ENCODE measurements at places on chromosomes 11 and 22. TPM values are rescaled to one million over a fixed set of nuclear protein-coding genes. Genes with fewer than 3 reads are reported as not detected.

Gene HEPN1
- total RNA-seq = not detected

GRCh38 chr11:104098555-104098954 is 62.1 kb downstream of the DDI1 start:
- DNase-seq = no peak

GRCh38 chr11:47052576-47052975 is 116.0 kb downstream of the CSTPP1 start:
- DNase-seq = no peak

Gene MRGPRF
- not detected for total RNA-seq

Gene OR5A1
- total RNA-seq = not detected

DNA sequence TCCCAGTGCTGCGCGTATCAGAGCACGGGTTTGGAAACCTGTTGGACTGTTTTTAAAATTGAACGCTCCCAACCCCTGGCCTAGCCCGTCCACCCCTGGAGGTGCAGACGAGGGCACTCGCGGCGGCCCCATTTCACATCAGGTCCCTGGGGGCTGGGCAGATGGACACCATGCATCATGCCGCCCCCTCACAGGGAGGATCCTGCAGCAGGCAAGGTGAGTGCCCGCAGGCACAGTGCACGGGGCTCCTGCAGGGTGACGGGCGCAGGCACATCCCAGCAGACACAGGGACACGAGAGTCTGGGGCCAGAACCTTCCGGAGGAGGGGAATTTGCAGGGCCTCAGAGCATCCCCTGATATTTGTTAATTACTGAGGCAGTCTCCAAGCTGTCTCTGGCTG is 7.3 kb downstream of the ANO9 start:
- no peak for DNase-seq

Gene ZNHIT2
- 6.0 TPM for total RNA-seq

GRCh38 chr22:40733919-40734318 is 54.6 kb downstream of the MCHR1 start:
- DNase-seq = no peak
